Stimulated activated CD8-positive, alpha-beta memory T cell treated with anti-CD3 and anti-CD28 coated beads, Interleukin-2, amount 100 ng/mL, for 1 hour (primary cell): ENCODE measurements at places on chromosomes 5 and 9.

DNA sequence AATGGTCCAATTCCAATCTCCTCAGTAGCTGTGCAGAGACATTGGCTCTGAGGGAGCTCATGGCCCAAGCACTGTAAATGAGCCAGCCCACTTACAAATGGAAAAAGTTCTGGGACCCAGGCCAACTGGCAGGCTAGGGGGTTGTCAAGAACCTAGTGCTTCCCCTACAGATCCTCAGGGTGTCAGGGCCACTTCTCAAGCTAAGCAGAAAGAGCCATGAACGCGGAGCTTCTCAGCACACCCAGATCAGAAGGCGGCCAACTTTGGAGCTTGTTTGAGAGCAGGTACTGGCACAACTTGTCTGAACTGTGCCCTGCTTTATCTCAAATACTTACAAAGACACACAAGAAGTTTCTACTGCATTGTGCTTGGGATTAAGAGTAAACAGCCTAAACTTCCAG, 17.5 kb downstream of the TLE1 start:
- DNase-seq: no peak

DNA sequence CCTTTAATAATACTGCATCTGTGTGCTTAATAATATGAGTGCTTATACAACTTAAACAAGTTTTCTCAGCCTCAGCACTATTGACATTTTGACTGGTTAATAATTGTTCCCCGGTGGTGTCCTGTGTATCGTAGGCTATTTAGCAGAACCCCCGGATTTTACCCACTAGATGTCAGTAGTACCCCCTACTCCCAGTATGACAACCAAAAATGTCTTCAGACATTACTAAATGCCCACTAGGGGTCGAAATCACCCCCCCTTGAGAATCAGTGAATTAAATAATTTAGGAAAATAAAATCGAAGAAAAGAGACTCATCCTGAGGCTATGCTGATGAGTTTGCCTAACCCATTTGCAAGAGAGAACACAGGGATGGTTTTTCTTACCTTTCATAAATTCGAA, 166.3 kb downstream of the ATP10B start:
- no peak for DNase-seq

- DNase-seq: no peak
Observed at GRCh38 chr9:125361837-125362531, 100.4 kb downstream of the GAPVD1 start.

DNA sequence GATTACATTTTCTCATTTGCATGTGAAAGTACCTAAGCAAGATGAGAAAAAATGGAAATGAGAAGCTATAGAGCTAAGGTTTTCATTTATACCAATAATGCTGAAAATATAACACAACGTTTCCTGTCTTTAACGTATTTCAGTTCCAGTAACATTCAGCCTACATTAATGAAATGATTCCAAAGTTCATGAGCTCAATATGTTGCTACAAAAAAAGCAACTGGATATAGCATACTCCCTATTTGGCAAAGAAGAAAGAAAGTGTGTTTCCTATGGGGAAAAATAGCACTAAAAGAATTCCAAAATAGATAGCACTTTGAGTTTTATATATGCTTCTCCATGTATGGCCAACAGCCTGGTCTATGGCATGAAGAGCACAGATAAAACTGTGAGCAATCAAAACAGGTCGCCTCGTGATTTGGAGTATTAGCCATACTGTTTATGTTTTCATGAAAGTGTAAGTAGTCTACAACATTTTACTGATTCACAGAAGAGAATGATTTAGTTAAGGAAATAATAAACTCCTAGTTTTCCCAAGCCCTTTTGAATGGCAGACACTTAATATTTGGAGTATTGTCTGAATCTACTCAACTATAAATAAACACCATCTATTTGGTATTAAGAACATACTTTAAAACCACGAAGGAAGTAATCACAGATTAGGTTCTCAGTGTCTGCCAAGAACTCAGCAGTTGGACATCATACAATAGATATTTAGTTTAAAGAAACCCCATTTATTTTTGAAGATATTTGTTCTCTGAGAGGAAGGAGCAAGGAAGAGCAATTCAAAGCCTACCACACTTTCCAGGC, 258.7 kb upstream of the RASA1 start:
- no peak for DNase-seq

GRCh38 chr5:151132963-151133362, 24.6 kb downstream of the ANXA6 start:
- DNase-seq: no peak

DNA sequence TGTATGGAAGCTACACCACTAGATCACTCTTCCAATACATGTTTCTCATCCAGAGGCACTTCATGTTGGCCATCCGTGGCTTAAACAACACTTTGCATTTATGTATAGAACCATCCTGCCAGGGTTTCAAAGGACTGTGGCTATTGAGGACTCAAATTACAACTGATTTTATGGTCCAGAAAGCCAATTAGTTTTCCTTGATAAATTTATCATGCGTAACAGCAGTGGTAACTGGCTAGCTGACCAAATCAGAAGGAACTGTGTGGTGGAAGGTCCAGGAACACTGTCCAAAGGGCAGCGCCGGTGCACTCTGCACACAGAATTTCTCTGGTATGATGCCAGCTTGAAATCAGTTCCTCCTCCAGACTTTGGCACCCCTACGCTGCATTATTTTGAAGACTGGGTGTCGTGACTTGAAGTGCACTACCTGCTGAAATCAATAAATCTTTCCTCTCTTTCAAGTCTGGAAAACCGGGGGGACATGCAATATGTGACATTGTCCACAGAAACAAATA, 69.3 kb upstream of the TMEM252 start:
- no peak for DNase-seq

DNA sequence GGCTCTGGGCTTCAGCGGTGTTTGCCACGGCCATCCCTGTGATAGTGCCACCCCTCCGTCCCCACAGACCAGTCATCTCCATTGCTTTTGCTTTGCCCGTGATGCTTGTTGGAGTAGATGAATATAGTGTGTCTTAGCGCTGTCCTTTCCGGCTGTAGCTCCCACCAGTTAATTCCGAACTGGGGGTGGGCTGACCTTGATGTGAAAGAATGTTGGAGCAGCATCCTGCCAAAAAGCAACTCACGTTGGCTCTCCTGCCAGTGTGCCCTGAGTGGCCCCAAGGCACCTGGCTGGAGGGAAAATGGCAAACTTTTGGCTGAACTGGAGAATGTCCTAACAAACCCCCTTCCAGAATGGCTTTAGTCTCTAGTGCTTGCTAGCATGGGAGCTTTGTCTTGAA, 20.0 kb downstream of the CLTA start:
- no peak for DNase-seq

DNA sequence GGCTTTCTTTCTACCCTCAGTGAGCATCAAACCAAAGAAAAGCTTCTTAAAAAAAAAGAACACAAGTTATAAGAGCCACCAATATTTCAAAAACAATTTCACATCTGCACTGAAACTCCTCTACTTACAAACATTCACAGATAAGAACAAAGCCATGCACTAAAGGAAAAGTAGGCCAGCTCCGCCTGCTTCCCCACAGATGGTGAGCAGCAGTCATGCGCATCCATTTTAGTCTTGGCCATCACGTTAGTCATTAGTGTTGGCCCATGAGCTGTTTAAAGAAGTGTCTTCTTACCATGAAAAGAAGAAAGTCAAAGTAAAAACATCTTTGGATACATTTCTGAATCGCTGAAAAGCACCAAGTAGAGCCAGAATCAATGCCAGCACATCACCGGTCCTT, 40.0 kb upstream of the SMIM23 start:
- no peak for DNase-seq

DNA sequence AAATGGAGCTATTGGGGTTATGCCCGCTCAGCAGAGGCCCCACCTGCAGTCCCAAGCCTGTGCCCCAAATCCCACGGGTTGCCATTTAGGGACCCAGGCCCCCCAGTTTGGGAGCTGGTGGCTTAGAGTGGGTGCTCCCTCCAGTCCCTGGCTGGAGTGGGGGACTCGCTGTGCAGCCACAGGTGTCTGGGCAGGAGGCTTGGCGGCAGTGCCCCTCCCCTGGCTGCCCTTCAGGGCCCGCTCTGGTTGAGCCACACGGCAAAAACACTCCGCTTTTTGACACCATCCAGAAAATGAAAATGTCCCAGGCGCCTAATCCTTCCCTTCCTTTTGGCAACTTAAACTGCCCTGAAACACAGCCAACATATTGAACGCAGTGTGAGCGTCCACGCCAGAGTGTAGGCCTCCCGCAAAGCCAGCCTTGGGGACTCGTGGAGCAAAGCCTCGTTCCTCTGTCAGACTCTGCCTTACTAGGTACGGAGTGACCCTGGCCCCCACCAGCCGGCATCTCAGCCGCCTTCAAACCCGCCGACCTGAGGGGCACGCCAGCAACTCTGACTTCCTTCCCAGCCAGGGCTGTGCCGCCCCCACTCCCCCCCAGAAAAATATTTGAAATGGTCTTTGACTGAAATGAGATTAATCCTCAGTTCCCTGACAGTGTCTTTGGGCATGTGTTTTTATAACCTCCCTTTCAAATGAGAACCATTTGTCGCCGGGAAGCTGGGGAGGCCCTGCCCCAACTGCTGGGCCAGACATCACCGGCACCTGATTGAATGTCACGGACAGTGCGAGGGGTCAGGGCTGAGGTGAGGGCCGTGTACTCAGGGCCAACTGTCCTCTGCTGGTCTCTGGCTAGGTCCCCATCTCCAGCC, 98.5 kb upstream of the LMX1B start:
- DNase-seq: no peak

- no peak for DNase-seq
Observed at GRCh38 chr9:86942281-86943200, 4.8 kb downstream of the GAS1 start.

DNA sequence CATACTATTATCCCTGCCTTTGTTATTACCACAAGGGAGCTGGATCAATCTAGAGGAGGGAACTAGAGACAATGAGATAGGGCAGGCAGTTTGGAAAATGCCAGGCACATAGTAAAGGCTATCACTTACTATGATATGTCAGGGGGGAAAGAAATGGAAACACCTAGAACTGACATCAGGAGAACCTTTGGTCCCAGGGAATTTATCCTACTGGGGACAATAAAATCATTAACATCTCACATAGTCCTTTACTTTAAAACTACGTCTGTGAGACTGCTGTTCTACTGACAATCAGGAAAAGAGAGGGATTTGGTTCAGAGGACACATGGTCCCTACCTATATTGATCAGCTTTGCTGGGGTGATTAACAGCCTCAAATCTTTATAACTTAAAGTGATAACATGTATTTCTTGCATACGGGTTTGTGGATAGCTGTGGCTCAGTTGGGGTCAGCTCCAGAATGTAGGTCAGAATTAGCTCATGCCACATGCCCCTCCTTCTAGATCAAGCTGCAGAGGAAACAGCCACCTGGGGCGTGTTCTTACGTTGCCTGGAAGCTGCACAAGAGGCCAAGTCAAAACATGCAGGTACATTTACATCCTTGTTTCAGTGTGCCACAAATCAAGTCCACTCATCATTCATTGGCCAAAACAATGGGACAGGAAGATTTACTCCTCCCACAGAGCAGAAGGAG, 43.9 kb upstream of the ALDOB start:
- no peak for DNase-seq

DNA sequence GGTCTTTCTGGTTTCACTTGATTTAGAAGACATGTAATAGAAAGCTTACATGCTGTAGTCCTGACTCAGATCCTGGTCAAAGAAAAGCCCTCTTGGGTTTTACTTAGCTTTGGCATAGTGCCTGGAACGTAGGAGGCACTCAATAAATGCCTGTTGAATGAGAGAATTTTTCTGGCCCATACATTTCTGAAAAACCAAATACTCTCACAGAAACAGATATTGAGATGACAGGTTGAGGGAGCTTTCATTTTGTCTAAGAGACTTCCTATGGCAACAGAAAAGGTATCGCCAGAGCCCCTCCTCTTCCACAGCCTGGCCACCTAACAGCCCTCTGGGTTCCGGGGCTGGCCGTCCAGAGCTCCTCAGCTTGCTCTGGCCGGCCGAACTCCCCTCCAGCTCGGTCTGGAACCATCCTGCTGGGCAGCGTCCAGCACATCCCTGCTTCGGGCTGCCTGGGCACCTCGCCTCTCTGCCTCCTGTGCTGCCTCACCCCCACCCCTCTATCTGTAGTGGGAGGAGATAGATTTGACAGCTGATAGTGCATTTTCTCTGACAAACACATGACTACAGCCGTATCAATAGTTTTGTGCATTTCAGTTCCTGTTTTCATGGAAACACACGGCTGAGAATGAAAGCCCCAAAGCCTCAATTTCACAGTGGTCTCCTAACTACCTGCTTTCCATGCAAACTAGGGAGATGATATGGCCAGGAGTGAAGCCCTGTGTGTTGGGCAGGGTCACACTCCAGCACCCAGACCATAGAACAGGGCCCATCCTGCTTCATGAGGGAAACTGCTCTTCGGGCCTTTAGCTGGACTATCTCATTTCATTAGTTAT, 1.1 kb downstream of the IL4 start:
- no peak for DNase-seq

GRCh38 chr5:142959683-142960657, 189.8 kb downstream of the ARHGAP26 start:
- no peak for DNase-seq

DNA sequence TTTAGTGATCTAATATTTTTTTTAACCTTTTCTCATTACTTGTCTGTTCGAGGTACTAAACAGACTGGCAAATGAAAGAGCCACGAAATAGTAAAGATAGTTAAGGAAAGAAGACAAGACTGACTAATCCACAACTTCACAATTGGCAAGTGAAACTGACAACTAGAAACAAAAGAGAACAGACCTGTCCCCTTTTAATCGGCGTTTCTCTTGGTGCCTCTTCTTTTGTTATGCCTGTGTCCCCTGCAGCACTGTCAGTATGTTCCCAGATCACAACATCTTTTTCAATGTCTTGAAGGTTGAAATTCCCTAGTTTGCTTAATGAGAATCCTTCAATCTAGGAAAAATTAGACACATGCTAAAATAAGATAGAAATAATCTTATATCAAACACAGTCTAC, 26.1 kb downstream of the TUT7 start:
- no peak for DNase-seq

GRCh38 chr5:142104491-142104890, 4.1 kb upstream of the NDFIP1 start:
- no peak for DNase-seq

GRCh38 chr5:55037890-55038289, 13.8 kb downstream of the GZMK start:
- DNase-seq: no peak

- no peak for DNase-seq
Observed at GRCh38 chr5:111063709-111064322, 7.7 kb upstream of the TSLP start.

DNA sequence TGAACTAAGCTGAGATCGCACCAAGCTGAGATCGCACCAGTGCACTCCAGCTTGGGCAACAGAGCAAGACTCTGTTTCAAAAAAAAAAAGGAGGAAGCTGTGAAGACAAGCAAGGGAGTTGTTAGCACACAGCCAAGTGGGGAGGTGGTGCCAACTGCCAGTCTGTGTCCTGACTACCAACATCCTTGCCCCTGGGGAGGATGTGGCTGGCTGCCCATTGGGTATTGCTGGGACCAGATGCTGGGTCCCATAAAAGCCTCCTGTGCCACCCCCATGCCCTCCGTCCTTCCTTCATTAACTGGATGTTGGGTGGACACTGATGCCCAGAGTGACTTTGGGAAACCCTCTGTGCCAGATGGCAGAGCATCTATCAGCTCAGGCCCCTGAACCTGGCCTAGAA, 157.1 kb upstream of the COL5A1 start:
- no peak for DNase-seq
